ENCODE measurements at places on chromosomes 1 and 21.
A peak's percentile ranks its signal among the peaks of the same experiment; 100 is the strongest.

GRCh38 chr1:225343618-225344017 is 84.2 kb downstream of the LBR start:
- DNase-seq: peak; percentile 45

DNA sequence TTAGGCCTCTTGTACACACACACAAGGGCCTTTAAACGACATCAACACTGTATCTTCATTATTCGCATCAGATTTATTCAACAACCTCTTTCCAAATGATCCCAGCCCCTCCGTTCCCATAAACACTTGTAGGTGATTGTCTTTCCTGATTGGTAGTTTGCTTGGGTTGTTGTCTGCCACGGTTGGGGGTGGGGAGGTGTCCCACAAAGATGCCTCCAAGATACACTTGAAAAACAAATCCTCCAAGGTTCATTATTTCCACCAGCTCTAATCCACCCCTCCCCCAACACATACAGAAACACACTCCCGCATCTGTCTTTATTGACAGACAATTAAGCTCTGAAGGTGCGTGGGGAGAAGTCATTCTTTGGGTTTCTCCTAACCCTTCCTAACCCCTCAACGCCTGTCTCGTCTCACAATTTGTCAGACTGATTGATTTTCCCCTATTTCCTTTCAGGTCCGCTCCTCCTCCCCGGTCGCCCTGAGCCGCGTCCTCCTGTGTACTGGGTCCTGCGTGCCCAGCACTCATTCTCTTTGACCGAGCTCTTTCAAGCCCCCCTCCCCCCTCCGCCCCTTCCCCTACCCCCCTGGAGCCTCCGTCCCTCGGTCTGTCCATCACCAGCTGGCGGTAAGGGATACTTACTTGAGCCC is 1.4 kb downstream of the WDR26 start:
- DNase-seq: peak; percentile 26

DNA sequence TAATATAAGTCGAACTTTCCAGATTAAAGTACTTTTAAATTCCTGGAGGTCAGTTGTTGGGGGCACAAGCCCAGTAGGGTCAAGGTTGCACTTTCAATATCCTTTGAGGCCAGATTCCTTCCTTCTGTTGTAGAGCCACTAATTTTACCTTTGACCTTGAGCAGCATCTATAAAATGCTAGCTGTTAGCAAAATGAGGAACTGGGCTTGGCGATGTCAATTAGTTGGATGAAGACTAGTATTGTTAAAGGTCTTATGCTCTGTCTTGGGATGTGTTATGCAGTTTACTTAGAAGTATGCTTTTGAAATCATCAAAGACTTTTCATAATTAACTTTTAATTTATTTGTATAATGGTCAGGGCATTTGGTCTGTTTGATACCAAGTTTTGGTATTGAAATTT is 425.9 kb upstream of the PROX1 start:
- no peak for DNase-seq

DNA sequence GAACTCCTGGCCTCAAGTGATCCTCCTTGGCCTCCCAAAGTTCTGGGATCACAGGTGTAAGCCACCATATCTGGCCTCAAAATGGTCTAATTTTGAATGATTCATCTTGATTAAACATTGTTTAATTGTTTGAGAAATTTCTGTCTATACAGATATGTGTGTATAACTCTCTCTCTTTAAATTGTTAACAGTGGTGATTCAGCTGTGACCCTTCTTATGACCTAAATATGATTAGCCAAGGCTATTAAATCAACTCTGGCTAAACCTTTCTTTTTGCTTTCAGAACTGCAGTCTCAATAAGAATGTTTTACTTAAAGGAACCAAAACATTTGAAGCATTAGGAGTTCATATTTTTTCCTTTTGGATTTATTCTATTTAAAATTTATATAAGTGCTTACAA is 19.2 kb upstream of the B3GALT5 start:
- no peak for DNase-seq

DNA sequence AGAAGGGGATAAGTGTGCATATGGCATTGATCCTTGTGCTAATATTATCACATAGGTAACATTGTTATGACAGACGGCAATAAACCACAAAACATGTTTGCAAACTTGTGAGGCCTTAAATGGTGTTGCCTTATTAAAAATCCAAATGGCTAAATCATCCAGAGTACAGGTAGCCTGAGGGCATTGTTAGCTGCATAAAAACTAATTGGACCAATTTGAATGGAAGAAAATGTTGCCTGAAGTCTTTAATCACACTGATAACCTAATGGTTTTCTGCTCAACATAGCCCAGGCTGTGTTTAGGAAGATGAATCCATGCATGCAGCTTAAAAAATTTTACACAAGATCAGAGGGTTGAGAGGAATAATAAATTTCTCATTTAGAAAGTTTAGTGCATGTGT is 19.4 kb upstream of the LRRC53 start:
- no peak for DNase-seq

GRCh38 chr1:7255303-7256058 is 470.2 kb downstream of the CAMTA1 start:
- DNase-seq: peak; percentile 67

- DNase-seq: no peak
Measured at GRCh38 chr1:3940081-3940753, 40.1 kb upstream of the C1orf174 start.

GRCh38 chr1:56256153-56257000 is 323.0 kb downstream of the PLPP3 start:
- no peak for DNase-seq

DNA sequence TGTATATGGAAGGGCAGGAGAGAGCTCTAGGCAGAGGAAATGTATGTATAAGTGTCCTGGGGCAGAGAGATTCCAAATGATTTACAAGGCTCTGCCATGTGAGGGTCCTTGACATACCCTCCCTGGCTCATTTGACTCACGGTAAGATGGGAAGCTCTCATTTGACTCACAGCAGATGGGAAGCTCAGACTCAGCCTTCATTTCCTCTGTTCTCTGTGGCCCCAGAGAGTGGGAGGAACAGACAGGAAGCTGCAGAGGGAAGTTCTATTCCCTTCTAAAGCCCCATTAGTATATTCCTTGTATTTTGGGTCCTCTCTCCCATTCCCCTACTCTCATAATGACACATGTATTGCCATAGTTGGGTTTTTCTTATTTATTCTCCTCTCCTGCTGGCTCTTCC is 44.9 kb downstream of the FOXD2 start:
- DNase-seq: no peak

- DNase-seq: no peak
Measured at GRCh38 chr1:202159534-202160371, 649 bp downstream of the PTPN7 start.

DNA sequence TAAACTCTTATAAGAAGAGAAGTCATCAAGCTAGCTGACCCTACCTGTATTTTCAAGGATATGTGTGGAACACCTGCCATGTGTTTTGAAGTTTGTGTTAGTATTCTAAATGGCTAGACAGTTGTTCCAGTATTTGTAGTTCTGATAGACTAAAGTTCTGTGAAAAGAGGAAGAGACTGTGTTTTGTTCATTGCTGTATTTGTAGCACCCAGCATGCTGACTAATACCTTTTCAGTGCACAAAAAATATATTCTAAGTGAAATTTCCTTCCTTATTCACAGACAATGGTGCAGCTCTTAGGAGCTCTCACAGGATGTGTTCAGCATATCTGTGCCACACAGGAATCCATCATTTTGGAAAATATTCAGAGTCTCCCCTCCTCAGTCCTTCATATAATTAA is 8.2 kb upstream of the METTL18 start:
- DNase-seq: no peak

DNA sequence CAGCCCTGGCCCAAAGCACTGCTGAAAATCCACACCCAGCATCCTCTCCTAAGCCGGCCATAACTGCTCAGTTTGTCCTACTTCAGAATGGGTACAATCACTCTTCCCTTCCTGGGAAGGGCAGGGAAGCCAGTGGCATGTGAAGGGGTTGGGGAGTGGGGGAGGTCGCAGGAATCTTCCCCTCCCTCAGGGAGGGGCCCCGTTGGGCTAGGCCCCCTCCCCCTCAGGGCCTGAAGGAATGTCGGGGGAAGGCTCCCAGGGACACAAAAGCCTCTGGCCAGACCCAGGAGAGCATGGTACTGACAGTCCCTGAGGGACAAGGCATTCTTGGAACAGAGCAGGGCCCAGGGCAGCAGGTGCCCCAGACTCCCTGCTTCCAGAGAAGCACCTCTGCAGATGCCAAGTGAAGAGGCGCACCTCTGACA is 1.2 kb downstream of the ELOVL1 start:
- DNase-seq: peak; percentile 51

- peak; percentile 77 for DNase-seq
Measured at GRCh38 chr1:243549108-243549507, 293.3 kb downstream of the SDCCAG8 start.

GRCh38 chr1:10434590-10434989 is 4.4 kb downstream of the CENPS start:
- no peak for DNase-seq

DNA sequence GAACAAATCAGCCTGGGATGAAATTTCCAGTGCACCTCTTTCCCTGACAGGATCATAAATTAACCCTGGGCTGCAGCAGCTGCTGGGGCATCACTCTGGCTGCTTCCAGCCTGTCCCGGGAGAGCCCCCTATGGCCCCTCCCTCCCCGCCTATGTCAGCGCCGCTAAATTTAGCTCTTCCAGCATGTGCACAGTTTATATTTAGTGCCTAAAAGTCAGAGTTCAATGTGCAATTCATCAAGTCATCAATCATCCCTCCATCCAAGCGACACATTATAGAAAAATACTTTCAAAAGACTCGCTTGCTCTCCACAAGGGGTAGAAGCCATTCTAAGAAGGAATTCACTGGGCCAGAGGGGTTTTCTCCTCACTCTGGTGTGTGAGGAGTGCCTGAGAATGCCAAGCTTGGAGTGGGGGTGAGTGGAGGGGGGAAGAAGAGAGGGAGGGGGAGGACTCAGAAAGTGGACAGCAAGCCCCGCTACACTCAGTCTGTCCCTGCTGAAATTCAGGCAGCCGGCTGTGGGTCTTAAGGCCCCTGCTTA is 37.4 kb downstream of the XCL1 start:
- DNase-seq: no peak

- peak; percentile 70 for DNase-seq
Measured at GRCh38 chr1:51750729-51751128, 127.8 kb downstream of the NRDC start.

DNA sequence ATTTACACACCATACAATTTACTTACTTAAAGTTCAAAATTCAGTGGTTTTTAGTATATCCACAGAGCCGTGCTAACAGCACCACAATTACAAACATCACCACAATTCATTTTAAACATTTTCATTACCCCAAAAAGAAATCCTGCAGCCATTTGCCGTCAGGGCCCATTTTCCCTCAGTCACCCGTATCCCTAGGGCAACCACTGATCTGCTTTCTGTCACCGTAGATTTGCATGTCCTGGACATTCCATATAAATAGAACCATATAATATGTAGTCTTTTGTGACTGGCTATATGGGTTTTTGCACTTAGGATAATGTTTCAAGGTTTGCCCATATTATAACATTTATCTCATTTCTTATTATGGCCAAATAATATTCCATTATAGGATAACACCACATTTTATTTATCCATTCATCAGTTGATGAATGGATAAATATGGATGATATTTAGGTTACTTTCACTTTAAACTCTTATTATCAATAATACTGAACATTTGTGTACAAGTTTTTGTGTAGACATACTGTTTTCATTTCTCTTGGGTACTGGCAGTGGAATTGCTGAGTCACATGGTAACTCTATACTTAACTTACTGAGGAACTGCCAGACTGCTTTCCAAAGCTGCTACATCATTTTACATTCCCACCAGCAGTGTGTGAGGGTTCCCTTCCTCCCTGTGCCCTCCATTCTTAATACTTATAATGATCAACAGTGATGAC is 68.9 kb downstream of the ST3GAL3 start:
- DNase-seq: peak; percentile 47

- DNase-seq: no peak
Measured at GRCh38 chr1:224472806-224473205, 38.2 kb upstream of the WDR26 start.

DNA sequence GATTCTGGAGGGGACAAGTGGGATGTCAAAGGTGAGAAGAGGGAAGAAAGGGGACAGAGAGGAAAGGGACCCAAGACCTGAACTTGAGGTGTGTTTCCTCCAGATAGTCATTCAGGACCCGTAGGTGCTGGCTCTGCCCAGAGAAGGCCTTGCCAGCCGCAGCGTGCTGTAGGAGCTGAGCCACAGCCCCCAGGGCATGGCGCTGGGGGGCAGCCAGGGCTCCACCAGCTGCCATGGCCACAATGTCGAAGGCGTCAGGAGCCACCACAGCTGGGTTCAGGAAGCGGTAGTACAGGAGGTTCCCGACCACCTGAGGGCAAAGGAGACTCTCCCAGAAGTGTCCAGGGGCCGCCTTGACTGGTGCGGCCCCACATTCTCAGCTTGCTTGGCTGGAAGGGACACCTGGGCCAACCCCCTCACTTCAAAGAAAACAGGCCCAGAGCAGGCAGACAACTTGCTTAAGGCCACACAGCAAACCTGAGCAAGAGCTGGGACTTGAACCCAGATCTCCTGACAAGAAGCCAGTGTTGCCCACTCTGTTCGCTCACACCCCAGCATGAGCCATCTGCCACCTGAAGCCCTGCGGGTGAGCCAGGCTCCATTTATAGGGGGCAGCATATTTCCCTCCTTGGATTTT is 34.0 kb upstream of the MEF2D start:
- no peak for DNase-seq

DNA sequence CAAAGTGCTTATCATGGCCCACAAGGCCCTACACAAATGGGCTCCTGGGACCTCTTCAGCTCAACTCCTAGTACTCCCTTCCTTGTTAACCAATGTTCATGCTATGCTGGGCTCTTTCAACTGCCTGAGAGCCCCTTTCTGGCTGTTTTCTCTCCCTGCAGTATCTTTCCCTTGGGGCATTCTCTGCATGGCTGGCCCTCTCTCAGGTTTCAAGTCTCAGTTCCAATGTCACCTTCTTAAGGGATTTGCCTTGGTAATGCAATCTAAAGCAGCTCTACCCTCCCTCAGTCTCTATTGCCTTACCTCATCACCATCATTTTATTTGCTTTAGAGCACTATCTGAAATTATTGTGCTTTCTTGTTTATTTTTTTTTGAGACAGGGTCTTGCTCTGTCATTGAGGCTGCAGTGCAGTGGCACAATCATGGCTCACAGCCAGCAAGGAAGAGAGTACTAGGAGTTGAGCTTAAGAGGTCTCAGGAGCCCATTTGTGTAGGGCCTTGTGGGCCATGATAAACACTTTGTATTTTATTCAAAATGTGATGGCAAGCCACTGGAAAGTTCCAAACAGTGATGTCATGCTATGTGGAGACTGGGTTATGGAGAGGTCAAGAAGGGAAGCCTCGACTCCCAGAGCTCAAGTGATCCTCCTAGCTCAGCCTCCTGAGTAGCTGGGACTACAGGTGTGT is 63.4 kb upstream of the SRSF10 start:
- no peak for DNase-seq

DNA sequence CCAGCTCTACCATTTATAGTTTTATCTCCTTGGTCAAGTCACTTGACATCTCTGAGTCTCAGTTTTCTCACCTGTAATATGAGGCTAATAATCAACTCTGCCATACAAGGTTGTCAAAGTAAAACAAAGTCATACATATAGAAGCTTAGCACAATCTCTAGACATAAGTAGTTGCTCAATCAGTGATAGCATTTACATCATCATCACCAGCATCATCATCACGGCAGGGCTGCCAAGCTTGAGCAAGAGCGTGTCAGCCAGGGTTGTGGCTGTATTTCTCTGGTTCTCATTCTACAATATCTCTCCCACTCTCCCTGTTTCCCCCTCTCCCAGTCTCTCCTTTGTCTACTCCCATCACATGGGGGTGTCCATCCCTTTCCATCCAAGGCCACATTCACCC is 41.7 kb upstream of the COA6 start:
- DNase-seq: peak; percentile 76

Measured in epithelial cell of esophagus (primary cell).